ENCODE measurements at places on chromosomes 6 and 20. TPM values are rescaled to one million over a fixed set of nuclear protein-coding genes. Genes with fewer than 3 reads are reported as not detected.

FAM209A gene
- 0.23 TPM for total RNA-seq

WFDC5 gene
- 0.29 TPM for total RNA-seq

NOL4L gene
- total RNA-seq: 17.1 TPM

EBF4 gene
- 7.9 TPM for total RNA-seq

PAK5 gene
- total RNA-seq: 15.7 TPM

ADGRG6 gene
- total RNA-seq: 0.46 TPM

TRIM15 gene
- not detected for total RNA-seq

PRRT1 gene
- total RNA-seq: 0.92 TPM

FGD2 gene
- total RNA-seq: 0.07 TPM

GNAS-AS1 gene
- 1.4 TPM for total RNA-seq

KCNQ2 gene
- 84.4 TPM for total RNA-seq

CTCFL gene
- 0.25 TPM for total RNA-seq

SPATS1 gene
- not detected for total RNA-seq

TAGAP gene
- 0.13 TPM for total RNA-seq

B3GAT2 gene
- 1.0 TPM for total RNA-seq

OR2H2 gene
- total RNA-seq: 0.69 TPM

OOEP gene
- not detected for total RNA-seq

HLA-F gene
- total RNA-seq: 141 TPM

NKAIN2 gene
- total RNA-seq: 0.51 TPM

RAET1L gene
- not detected for total RNA-seq

PDE7B gene
- total RNA-seq: 0.08 TPM

LAMA4 gene
- total RNA-seq: 475 TPM

COX4I2 gene
- not detected for total RNA-seq

ENPP1 gene
- total RNA-seq: 2.4 TPM

ACOT8 gene
- total RNA-seq: 31.9 TPM

KCNK17 gene
- total RNA-seq: 3.1 TPM

IP6K3 gene
- total RNA-seq: 0.50 TPM

ATF6B gene
- 47.2 TPM for total RNA-seq

KATNA1 gene
- total RNA-seq: 9.8 TPM

DNMT3B gene
- total RNA-seq: 14.2 TPM

ZKSCAN8 gene
- total RNA-seq: 27.4 TPM

KHDRBS2 gene
- not detected for total RNA-seq

SLC17A2 gene
- total RNA-seq: not detected

FOXS1 gene
- 0.64 TPM for total RNA-seq

NKX2-4 gene
- total RNA-seq: not detected

BHLHE23 gene
- not detected for total RNA-seq

SLC17A9 gene
- total RNA-seq: 8.8 TPM

NRN1 gene
- 2.7 TPM for total RNA-seq

ZNF512B gene
- total RNA-seq: 14.8 TPM

All from motor neuron (in vitro differentiated cells).